DMS 273 treated with DMSO at 0.1 percent for 48 hours (cell line): ENCODE measurements at places on chromosomes 6 and 20.

- DNase-seq: no peak
Measured at GRCh38 chr20:52383995-52384621, 192.5 kb upstream of the ZFP64 start.

- DNase-seq: no peak
Measured at GRCh38 chr6:20630617-20631548, 96.6 kb downstream of the CDKAL1 start.

GRCh38 chr6:27547157-27548075 is 74.5 kb upstream of the ZNF184 start:
- DNase-seq: peak; percentile 62

DNA sequence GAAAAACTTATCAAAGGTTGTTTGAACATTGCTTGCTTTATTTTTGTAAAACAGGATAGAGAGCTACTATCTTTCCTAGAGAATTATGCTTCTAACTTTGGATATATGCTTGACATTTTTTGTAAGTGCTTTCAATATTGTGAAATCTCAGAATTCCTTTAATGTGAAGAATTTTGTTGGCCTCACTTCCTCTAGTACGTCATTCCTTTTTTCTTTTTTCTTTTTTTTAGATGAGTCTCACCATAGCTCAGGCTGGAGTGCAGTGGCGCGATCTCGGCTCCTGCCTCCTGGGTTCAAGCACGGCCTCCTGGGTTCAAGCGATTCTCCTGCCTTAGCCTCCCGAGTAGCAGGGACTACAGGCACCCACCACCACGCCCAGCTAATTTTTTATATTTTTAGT is 668.1 kb downstream of the RFPL4B start:
- DNase-seq: no peak

- DNase-seq: no peak
Measured at GRCh38 chr6:30684386-30685156, 1.9 kb downstream of the PPP1R18 start.

DNA sequence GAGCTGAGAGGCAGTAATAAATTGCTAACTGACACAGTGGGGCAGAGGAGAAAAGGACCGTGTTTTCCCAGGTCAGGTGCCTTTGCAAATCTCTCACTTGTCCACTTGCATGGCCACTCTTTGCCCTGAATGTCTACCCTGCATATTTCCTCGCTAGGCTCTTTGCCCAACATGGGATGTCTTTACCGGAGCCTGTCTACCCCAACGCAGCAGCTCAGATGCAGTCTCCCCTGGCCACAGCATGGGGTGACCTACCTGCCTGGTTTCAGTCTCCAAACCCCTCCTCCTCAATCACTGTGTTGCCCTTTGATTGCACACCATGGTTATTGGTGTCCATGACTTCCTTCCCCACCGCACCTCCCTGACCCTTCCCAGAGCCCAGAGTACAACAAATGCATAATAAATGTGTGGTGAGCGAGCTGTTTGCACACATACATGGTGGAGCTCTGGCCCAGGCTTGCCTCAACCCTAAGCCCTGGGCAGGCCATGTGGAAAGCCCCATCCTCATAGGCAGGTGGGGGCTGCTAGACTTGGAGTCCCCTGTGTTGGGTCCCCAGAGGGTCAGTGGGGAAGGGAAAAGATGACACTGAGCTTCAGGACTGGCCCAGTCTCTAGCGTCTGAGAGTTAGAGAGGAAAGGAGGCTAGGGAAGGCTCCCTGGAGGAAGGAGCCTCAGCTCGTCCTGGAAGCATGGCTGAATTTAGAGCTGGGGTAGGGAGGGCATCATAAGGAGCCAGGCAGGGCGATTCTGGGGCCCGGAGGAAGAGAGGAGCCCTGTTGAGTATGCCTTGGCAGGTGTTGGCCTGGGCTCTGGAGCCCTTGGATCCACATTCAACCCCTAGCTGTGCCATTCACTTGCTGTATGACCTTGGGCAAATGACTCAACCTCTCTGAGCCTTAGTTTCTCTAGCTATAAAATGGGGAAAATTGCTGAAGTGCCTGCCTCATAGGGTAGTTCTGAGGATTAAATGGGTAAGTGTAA is 4.4 kb upstream of the BPIFB6 start:
- DNase-seq: no peak

DNA sequence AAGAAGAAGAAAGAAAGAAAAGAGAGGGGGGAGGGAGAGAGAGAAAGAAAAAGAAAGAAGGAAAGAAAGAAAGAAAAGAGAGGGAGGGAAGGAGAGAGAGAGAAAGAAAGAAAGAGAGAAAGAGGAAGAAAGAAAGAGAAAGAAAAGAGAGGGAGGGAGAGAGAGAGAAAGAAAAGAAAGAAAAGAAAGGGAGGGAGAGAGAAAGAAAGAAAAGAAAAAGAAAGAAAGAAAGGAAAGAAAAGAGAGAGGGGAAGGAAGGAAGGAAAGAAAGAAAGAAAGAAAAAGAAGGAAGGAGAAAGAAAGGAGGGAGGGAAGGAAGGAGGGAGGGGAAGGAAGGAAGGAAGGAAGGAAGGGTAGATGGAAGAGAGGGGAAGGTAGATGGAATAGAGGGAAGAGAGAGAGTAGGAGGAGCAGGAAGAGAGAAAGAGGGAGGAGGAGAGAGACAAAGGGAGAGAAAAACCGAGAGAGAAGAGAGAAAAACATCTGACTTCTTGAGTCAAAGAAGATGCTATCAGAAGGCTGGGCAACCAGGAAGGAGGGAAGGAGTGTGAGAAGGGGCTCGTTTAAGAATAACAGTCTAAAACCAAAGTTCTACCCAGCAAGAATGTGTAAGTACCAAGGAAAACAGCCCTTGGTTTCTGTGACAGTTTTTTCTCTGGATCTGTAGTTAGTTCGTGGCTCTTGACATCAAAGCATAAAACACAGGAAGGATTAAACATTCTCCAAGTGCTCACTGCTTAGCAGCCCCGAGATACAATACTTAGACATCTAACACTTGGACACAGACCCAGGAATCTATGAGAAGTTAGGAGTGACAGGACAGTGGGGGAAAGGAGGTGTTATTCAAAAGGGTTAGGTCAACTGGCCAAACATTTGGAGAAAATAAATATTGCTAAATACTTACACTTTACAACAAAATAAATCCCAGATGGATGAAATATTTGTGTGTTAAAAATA is 131.9 kb upstream of the STMND1 start:
- DNase-seq: no peak

DNA sequence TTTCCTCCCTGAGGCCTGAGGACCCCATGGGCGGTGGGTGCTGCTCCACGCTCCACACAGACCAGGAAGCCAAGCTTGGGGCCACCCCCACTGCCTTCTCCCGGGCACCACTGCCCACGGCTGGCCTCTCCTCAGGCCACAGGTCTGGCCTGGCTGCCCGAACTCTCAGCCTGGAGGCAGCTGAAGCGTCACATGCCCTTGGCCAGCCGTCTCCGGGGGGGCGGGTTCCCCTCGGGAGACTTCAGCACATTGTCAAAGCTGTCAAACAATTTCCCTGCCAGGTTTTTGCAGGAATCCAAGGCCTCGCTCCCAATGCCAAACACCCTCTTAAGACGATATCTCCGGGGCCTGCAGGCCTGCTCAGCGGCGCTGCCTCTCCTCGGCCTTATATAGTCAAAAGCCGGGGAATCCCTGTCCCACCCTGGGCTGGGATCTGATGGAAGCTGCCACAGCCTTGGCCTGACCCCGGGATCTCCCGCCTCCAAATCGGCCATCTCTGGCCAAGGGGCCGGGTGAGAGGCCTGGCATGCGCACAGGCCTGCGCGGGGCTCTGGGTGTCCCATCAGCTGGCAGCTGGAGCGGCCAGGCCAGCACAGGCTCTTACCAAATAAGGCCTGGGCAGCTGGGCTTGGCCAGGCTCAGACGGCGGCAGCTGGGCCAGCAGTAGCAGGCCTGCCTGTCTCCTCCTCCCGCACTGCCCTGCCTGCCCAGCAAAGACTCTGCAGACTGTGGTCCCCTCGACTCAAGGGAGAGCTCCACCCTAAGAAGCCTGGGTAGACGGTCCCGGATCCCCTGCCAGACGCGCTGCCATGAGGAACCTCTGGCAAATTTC is 49.7 kb downstream of the RBM38 start:
- peak; percentile 90 for DNase-seq

- no peak for DNase-seq
Measured at GRCh38 chr20:23687986-23688385, 852 bp downstream of the CST4 start.

DNA sequence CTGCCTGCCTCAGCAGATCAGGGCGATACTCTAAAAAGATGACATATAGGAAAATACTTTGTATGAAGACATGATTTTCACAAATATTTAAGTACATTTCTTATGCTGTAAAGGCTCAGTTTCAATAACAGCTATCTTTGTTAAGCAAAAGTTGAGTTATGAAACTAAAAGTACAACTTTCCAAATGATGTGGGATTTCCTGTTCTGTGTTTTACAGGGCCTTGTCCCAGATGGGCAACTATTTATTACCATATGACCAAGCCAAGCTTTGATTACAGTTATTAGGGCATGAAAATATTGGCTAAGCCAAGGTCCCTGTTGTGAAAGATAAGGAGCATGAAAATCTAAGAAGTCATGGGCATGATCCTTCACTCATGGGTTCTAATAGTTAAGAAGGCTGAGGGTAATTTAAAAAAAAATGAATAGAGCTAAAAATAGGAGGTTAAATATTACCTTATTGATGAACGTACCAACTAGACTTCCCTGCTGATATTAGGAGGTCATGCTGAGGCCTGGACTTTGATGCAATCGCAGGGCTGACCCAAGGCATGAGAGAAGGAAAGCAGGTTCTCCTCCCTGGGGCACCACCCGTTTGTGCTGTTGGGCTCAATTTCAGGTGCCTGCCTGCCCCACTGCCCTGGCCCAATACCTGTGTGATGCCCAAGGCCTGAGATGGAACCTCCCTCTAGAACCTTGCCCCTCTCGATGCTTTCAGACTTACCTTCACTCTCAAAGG is 294.4 kb upstream of the PRDM1 start:
- DNase-seq: no peak

DNA sequence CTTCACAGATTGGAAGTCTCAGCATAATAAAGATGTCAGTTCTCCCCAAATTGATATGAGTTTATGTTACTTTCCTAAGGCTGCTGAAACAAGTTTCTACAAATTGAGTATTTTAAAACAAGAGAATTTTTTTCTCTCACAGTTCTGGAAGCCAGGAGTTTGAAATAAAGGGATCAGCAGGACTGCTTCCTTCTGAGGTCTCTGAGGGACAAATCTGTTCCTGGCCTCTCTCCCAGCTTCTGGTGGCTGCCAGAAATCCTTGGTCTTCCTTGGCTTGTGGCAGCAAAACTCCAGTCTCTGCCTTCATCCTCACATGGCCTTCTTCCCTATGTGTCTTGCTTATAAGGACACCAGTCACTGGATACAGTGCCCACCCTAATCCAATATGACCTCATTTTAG is 136.1 kb downstream of the TFAP2A start:
- DNase-seq: no peak

- DNase-seq: no peak
Measured at GRCh38 chr6:119312875-119313338, 36.7 kb downstream of the MAN1A1 start.

- no peak for DNase-seq
Measured at GRCh38 chr20:62590309-62591121, 51.8 kb upstream of the SLCO4A1 start.

DNA sequence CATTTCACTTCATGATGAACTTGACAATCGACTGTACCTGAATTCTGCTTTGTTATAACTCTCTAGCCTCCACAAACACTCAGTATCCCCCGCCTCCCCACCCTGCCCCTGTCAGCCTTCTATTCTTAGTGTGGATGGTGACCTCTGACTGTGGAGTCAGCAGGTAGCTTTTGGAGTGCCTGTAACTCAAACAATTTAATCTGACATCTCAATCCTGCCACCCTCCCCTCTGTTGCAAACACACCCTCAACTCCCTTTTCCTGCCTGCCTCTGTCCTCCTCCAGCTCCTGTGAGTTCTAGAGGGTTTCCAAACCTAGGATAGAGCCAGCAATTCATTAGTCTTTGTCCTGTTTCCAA is 20.3 kb downstream of the DAAM2 start:
- DNase-seq: no peak
